ENCODE measurements at places on chromosomes 11 and 22.

GRCh38 chr11:17129003-17129402 lies 51.5 kb upstream of the RPS13 start:
- no peak for DNase-seq

GRCh38 chr11:125314276-125315078 lies 149.9 kb downstream of the PKNOX2 start:
- no peak for DNase-seq

- no peak for DNase-seq
Observed at GRCh38 chr22:36405671-36406538, 18.1 kb upstream of the MYH9 start.

GRCh38 chr22:41841085-41841712 lies 8.3 kb downstream of the SREBF2 start:
- no peak for DNase-seq

GRCh38 chr11:124320097-124320496 lies at the start of gene OR8D2:
Gene OR8D2 (minus strand): TSS chr11:124320197. CDS start chr11:124320197, 0 bp downstream.
- no peak for DNase-seq

- DNase-seq: no peak
Observed at GRCh38 chr11:10622108-10622507, 53.6 kb upstream of the LYVE1 start.

- no peak for DNase-seq
Observed at GRCh38 chr11:22430141-22430541, 92.0 kb downstream of the SLC17A6 start.

DNA sequence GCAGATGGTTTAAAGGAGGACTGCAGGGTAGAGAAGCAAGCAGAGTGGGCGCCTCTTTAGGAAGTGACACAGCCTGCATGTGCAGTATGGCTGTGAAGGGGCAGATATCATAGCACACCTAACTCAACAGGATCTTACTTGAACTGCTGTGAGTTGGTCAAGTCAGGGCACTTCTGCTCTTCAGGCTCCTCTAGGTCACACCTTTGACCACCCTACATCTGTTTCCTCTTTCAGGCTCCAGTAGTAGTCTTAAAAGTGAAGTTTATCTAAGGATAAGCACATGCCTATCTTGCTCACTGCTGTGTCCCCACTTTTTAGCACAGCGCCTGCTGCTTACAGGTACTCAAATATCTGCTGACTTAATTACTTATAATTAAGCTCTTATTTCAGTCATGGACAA lies 6.5 kb downstream of the MRPL16 start:
- DNase-seq: no peak

DNA sequence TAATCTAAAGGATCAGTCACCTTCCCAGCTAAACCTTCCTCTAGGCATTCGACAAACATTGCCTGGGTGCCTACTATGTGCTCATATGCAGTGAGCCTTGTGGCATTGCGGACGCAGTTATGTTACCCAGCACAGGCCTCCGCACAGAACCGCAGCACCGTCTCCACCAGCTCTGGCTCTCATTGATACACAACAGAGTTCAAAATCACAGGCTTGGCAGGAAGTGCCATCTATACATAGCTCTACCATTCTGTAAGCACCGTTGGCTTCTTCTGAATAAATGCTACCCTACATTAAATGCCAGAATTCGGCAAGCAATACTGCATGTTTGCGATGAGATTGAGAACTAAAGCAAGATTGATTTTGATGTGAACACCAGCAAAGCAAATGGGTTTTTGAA lies 31.0 kb downstream of the DSCAML1 start:
- no peak for DNase-seq

DNA sequence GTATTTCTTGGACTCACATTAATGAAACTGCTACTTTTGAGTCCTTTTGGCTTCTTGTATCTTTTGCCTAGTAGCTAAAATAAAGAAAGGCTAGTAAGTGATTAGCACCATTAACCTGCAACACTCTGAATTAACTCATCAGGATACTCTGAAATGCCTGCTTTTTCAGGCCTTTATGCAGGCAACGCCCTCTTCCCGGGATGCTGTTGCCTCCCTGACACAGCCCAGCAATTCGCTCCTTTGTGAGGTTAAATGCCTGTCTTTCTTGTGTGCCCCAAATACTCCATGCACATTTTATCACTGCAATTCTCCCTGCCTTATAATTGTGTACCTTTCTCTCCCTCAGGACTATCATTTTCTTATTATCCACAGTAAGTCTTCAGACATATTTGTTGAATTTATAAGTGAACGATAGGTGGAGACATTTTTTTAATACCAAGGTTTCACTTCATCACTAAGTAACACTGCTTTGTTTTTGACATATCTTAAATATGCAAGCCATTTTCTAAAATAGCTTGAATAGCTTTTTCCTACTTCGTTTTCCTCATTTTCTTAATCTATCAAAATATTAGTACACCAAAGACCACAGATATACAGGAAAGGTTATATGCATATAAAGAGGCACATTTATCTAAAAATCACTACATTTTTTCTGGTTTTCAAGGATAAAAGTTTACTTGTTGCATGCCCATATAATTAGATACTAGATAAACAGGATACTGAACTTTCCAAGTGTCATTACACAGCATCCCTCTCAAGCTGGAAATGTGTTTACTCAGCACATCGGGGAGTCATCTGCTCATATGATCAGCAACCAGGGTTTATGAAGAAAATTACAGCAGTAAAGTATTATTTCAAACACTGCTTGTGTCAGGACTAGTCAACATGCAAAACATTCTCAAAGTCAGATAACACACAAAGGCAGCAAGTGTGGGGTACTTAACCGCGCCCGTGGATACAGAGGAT lies 48.5 kb upstream of the DDI1 start:
- no peak for DNase-seq

DNA sequence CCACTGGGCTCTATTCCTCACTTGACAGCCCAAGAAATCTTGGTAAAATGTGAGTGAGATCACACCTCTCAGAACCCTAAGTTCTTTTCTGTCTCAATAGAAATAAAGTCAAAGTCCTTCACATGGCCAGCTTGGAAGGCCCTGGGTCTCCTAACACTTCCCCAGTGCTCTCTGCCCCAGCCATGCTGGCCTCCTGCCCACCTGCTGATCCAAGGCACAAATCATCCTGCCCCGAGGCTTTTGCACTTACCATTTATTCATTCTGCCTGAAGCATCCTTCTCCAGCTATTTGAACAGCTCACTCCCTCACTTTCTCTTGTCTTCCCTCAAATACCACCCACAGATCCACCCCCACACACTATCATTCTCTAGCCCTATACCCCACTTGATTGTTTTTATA lies 26.4 kb downstream of the ISX start:
- DNase-seq: no peak

DNA sequence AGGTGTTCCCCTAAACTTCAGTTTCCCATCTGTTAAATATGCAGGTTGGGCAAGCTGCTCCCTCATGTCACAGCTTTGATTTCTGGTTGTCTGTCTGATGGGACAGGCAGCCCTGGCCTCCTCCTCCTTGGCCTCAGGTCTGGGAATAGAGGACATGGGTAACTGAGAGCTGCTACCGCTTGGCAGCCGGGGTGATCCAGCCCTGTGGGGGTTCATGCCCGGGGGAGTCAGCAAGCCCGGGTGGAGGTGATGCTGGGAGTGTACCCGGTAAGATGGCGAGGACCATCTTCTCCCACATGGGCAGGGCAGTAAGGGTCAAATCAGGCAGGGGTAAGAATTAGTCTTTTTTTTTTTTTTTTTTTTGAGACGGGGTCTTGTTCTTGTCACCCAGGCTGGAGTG lies 845.0 kb downstream of the TBC1D22A start:
- DNase-seq: peak; percentile 45

DNA sequence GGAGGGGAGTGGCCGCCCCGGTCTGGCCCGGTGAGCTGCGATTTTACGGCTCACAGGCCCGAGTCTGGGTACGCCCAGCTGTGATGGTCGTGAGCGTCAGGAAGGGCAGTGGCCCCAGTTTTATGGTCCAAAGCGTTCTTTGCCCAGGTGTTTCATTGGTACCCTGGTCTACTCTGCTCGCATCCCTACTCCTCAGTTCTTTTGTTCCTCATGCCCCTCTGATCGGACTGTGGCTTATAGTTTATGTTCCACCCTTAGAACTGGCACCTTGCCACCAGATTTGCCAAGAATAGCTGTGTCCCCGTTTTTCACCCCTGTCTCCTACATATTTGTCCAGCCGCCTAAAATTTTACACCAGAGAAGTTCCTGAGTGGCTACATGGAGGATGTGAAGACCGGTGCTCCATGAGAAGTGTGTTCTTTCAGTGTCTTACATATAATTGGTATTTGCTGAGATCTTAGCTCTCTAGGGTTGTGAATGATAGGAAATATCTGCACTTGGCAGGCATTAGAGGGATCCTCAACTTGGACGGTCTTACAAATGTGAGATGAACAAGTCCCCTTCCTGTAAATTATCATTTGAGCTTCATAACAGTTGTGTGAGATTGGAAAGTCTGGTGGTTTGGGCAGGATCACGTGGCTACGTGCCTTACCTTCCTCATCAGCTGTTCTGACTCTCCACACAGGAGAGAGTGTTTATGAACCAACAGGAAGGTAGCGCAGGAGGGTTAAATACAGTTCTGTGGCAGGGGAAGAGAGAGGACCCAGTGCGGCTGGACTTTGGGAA lies 1.1 kb downstream of the PANX1 start:
- no peak for DNase-seq

GRCh38 chr11:35750981-35751663 lies 88.5 kb downstream of the TRIM44 start:
- no peak for DNase-seq

GRCh38 chr11:94128291-94128745 lies 323 bp upstream of the PANX1 start:
- DNase-seq: no peak

DNA sequence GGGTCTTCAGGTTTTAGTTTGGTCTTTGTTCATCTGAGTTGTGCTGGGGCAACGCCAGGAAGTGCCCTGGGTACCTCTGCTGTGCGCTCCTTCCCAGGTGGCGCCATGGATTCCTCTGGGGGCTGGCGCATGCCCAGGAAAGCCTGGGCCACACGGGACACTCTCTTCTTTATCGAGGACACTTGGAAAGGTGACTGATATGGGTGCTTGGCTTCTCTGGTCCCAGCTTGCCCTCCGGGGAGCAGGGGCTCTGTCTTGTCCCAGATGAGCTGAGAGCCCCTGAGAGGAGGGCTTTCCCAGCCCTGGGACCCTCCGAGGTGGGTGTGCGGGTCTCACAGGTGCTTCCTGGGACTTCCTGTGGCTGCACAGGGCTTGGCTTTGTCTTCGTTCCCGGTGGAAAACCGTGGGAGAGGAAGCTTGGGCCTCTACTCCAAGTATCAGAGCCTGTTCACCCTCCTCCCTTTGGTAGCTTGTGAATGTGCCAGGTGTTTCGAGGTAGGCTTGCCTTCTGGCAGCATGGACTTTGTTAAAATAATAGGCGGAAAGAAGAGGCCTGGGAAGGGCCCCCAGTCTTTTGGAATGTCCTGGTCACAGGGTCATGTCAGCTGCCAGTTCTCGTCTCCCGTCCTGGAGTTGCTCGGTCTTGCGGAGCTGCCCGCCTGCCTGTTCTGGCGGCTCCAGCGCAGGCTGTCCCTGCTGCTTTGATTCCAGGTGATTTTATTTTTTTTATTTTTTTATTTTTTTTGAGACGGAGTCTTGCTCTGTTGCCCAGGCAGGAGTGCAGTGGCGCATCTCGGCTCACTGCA lies 10.1 kb upstream of the NEAT1 start:
- DNase-seq: no peak

DNA sequence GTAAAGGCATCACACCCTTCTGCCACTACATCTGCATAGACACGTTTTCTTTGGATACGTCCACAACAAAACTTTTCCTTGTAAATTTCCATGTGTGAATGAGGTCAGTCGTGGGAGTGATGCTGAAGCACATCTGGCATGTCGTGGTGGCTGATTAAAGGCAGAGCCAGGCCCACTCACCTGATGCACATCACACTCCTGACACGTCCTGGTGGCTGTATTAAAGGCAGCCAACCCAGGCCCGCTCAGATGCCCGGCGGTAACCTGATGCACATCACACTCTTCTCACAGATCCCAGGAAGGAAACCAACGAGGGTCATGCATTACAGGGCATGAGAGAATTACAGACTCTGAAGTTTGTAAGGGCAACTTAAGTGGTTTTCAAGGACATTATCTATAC lies 321.6 kb upstream of the B3GAT1 start:
- no peak for DNase-seq

- DNase-seq: peak; percentile 38
Observed at GRCh38 chr11:8291421-8292350, 28.0 kb upstream of the LMO1 start.

GRCh38 chr11:92656783-92657182 lies 312.7 kb upstream of the MTNR1B start:
- no peak for DNase-seq

DNA sequence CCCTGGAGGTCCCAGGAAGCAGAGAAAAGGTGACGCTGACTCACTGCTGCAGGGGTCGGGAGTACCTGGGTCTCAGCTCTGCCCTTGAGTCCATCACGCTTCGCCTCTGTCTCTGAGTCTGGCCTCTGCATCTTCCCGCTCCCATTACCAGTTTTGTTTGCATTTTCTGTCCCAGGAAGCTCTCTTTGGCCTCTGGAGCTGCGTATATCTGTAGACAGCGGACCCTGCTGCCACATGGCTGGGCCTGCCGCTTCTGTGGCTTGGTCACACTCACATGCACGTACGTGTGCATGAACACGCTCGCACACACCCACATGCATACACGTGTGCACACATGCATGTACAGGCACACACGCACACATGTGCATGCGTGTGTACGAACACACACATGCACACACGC lies 20.8 kb upstream of the APOBEC3A start:
- no peak for DNase-seq

DNA sequence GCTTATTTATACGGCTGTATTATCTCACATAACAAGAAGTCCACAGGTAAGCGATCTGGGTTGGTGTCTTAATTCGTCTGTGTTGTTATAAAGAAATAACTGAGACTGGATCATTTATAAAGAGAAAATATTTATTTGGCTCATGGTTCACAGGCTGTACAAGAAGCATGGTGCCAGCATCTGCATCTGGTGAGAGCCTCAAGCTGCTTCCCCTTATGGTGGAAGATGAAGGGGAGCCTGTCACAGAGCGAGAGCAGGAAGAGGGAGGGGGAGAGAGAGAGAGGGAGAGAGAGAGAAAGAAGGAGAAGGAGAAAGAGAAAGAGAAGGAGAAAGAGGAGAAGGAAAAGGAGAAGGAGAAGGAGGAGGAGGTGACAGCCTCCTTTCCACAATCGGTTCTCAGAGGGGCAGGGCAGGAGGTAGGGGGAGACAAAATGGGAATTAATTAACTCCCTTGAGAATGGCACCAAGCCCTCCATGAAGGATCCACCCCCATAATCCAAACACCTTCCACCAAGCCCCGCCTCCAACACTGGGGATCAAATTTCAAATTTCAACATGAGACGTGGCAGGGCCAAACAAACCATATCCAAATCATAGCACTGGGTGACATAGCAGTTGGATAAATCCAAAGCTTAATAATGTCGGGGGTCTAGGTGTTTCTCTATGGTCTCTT lies 15.0 kb upstream of the TRIM44 start:
- no peak for DNase-seq

GRCh38 chr11:95884376-95884775 lies 39.5 kb downstream of the MTMR2 start:
- DNase-seq: no peak

All from left forelimb (tissue), 1 donor.